ENCODE measurements at places on chromosomes 7 and 10. TPM values are rescaled to one million over a fixed set of nuclear protein-coding genes. Genes with fewer than 3 reads are reported as not detected.

- DNase-seq, result peak; percentile 90
Observed at GRCh38 chr7:333393-333764, 43.4 kb downstream of the FOXL3 start.

- no peak for DNase-seq
Observed at GRCh38 chr7:37445790-37446189, 2.9 kb downstream of the ELMO1 start.

GRCh38 chr10:119101366-119102098 lies 2.4 kb upstream of the DENND10 start:
- no peak for DNase-seq

GRCh38 chr10:132336064-132336746 lies 4.2 kb downstream of the LRRC27 start:
- peak; percentile 61 for DNase-seq

DNA sequence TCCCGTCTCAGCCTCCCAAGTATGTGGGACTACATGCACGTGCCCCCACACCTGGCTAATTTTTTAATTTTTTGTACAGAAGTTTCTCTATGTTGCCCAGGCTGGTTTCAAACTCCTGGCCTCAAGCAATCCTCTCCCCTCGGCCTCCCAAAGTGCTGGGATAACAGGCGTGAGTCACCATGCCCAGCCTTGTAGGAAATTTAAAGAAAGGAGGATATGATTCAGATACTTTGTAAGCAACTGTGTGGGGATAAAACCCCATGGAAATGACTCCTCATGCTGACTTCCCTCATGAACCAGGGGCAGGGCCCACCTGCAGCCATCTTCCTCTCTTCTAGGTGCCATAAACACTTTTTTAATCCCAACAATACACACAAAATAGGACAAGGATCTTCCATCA lies 50.2 kb downstream of the APBB1IP start:
- no peak for DNase-seq

GRCh38 chr7:20193242-20193777 lies 23.9 kb downstream of the MACC1 start:
- DNase-seq, result peak; percentile 44

DNA sequence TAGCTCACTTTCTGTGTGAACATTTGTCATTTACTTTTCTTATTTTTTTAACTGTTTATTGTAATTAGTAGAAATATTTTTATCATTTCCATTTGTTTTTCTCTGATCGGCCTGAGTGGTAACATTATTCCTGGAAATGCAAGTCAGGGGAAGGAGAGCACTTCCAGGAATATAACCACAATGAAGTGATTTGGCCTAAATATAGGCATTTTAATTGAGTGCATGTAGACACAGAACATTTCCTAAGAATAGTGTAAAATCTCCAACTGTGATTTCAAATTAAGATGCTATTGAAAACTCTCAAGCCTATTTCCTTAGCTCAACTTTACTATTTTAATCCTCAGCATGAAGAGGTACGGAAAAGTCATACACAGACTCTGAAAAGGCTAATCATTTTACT lies 86.5 kb upstream of the SKAP2 start:
- DNase-seq, result no peak

DNA sequence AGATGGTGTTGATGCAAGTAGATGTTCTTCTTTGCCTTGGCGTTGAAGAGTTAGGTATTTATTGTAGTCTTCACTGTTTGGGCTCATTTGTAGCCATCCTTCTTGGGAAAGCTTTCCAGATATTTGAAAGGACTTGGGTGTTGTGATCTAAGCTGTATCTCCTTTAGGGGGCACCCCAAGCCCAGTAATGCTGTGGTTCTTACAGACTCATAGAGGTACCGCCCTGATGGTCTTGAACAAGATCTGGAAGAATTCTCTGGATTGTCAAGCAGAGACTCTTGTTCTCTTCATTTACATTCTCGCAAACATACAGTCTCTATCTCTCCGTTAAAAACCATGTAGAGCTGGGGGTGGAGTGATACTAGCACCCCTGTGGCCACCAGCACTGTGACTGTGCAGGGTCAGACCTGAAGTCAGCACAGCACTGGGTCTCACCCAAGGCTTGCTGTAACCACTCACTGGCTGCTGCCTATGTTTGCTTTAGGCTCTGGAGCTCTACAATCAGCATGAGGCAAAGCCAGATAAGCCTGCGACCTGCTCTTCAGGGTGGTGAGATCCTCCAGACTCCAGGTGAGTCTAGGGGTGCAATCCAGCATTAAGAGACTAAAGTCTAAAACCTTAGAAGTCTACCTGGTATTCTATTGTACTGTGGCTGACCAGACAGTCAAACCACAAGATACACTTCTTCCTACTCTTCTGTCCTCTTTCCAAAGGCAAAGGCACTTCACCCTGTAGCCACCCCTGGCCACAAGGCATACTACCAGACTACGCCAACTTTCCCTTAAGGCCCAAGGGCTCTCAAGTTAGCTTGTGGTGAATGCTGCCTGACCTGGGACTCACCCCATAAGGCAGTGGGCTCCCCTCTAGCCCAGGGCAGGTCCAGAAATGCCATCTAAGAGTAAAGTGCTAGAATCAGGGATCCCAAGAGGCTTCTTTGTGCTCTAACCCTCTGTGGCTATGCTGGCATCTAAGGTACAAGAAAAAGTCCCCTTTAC lies 209.7 kb upstream of the TMEM196 start:
- DNase-seq, result no peak

PNLIP gene
- total RNA-seq, result not detected

DNA sequence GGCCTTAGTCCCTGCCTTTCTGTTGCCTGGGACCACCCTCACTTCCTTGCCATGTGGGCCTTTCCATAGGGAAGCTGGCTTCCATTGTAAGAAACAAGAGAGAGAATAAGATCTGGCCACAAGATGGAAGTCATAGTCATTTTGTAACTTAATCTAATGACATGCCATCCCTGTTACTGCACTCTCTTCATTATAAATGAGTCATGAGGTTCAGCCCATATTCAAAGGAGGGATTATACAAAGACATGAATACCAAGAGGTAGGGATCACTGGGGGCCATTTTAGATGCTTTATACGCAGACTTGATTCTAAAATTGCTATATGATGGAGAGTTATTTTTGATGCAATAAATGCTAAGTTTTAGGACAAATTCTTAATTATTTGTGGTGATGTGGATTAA lies 75.2 kb upstream of the CELF2 start:
- no peak for DNase-seq

DNA sequence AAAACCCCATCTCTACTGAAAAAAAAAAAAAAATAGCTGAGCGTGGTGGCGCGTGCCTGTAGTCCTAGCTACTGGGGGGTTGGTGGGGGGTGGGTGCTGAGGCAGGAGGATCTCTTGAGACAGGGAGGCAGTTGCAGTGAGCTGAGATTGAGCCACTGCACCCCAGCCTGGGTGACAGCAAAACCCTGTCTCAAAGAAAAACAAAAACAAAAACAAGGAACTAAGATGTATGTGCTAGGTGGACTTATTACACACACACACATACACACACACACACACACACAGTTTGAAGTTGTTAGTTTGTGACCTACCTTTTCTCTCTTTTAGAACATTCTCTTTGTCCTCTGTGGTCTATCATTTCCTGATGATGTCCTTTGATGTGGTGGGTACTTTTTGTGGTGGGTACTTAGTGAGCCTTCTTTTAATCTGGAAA lies 53.5 kb downstream of the EXOC6 start:
- no peak for DNase-seq

DNA sequence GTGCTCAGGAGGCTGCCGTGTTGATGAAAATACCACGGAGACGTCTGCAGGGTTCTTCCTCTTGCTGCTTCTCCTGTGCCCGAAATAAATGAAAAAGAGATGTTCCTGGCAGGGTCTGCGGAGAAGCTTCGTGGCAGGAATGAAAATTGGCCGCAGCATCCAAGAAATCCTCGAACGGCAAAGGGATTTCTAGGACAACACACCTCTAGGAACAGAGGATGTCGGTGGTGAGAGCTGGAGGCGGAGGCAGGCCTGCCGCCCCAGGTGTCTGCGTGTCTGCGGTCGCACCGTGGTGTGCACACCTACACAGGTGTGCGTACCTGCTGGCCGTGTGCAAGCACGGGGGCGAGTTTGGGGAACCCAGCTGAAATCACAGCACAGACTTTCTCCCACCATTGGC lies 43.4 kb downstream of the TMEM130 start:
- no peak for DNase-seq

DNA sequence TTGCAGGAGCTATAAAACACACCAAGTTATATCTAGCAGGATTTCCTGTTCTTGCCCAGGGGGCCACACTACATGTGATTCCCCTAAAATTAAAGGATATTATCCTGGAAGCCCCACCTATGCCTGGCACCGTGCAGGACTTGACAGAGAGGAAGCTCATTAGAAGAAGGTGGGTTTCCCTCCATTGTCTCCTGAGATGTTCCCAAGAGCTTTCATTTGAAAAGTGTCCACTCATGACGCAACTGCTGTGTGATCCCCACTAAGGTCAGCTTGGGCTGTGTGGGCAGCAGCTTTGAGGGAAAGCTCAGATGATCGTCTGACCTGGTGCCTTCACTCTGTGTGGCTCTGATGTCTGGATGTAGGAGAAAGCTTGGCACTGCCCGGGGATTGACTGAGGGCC lies 53.5 kb downstream of the RAMP3 start:
- DNase-seq, result no peak

ZNF716 gene
- not detected for total RNA-seq

- DNase-seq, result peak; percentile 85
Observed at GRCh38 chr7:98165827-98166667, 45.2 kb upstream of the BHLHA15 start.

GRCh38 chr7:50957855-50958254 lies 175.2 kb upstream of the GRB10 start:
- DNase-seq, result no peak

All from osteoblast (primary cell).